ENCODE measurements at places on chromosomes 3 and 15. TPM values are rescaled to one million over a fixed set of nuclear protein-coding genes. Genes with fewer than 3 reads are reported as not detected.

CDCP1 gene
- total RNA-seq, result 22.5 TPM

- DNase-seq, result no peak
These were observed 7.4 kb upstream of the SST start for GRCh38 chr3:187677604-187678003.

- DNase-seq, result no peak
These were observed 19.4 kb upstream of the ATP8B4 start for GRCh38 chr15:50138391-50138790.

DNA sequence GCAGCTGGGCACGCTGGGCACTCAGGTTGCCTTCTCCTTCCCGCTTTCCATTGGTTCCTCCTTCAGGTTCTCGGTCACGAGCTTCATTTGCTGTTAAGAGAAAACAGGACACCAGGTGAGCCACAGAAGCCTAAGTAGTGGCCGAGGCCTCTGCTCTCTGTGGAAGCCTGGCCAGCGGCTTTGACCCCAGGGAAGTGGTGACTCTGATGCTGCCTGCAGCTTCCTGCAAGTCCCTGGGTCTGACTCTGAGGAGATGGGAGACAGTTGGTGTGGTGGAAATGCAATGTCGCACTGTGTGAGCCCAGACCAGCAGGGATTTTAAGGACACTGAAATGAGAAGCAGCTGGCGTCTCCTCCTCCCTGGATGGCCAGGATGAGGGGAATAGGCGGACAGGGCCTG is 80.5 kb downstream of the SNRK start:
- no peak for DNase-seq

- DNase-seq, result no peak
These were observed 272.9 kb downstream of the FEZF2 start for GRCh38 chr3:62100282-62100989.

- no peak for DNase-seq
These were observed 73.9 kb downstream of the ARNT2 start for GRCh38 chr15:80478075-80478474.

Data from upper lobe of left lung (tissue), 6 donors.